NCI-H1105 (cell line): ENCODE measurements at places on chromosomes 6 and 20.
A peak's percentile ranks its signal among the peaks of the same experiment; 100 is the strongest.

DNA sequence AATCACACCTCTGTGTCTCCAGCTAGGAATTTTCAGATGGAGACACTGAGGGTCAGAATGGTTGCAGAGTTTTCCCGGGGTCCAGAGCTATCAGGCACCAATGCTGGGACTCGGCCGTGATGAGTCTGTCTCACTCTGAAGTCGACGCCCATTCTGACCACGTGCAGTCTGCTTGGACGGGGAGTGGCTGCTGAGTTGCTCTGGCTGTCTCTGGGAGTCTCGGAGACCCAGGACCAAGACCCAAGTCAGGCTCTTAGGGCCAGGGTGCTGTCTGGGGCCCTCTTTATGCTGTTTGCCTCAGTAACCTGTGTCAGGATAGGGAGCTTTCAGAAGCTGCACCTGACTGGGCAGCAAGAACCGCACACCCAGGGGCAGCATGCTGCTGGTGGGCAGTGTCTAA is 4.6 kb downstream of the IP6K3 start:
- no peak for DNase-seq

DNA sequence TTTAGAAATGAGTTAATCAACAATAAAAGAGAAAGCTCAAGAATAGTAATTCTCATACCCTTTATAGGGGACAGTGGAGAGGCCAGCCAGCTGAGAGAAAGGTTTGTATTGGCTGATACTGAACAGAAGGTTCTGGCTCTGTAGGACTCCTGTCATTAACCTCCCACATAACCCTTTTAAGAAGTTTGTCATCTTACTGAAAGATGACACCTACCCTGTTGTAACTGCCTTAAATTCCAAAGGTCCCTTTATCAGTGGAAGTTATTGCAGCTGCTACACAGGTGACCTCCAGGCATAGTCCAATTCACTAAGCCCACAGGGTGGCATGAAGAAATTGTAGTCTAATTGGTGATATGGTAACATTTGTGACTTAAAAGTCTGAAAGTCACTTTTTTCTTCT is 790.1 kb downstream of the TENT5A start:
- DNase-seq: no peak

DNA sequence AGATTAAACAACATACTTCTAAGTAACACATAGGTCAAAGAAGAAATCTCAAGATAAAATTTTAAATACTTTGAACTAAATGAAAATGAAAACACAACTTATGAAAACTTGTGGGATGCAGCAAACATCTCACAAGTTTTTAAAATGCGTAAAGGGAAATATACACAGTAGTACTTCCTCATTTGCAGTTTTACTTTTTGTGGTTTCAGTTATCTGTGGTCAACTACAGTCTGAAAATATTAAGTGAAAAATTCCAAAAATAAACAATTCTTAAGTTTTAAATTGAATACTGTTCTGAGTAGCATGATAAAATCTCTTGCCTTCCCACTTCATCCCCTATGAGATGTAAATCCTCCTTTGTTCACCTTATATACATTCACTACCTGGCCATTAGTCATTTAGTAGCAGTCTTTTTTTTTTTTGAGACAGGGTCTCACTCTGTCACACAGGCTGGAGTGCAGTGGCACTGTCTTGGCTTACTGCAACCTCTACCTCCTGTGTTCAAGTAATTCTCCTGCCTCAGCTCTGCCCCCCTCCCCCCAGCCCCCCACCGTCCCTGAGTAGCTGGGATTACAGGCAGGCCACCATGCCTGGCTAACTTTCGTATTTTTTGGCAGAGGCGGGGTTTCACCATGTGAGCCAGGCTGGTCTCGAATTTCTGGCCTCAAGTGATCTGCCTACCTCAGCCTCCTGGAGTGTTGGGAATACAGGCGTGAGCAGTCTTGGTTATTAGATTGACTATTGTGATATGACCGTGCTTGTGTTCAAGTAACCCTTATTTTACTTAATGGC is 154.6 kb upstream of the AHI1 start:
- DNase-seq: no peak

GRCh38 chr6:7471171-7471570 is 70.3 kb upstream of the DSP start:
- no peak for DNase-seq

- DNase-seq: no peak
These were observed 23.5 kb downstream of the UCKL1 start for GRCh38 chr20:63932606-63933160.

GRCh38 chr6:41428336-41428995 is 93.1 kb downstream of the NCR2 start:
- peak; percentile 33 for DNase-seq

DNA sequence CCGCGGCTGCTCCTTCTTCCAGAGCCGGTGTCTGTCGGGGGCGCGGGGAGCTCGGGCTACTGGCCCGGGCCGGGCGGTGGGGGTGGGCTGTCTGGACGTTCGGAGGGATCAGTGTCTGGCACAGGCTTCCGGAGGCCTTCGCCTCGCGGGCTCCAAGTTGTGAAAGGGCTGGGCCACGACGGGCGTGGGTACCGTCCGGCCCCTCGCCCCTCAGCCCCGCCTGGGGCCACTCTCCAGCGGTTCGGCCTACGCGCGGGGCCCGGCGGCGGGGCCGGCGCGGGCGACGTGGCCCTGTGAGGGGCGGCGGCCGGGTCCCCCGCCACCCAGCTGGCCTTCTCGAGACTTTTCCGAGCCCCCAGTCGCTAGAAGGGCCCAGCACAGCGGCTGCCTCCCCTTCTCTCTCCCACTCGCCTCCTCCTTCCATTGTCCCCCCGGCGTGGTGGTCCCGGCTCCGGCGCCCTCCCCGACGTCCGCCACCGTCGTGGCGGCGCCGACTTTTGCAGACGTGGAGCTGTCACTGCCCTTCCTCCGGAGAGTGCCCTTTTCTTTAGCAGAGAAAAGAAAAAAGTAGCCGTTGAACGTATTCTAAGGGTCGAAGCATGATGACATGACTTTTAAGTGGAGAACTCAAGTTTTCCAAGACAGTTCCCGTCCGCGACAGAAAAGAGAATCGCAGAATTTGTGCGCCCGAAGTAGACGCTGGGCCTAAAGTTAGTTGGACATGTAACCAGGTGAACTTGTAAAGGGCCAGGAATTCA is 571 bp downstream of the ITCH start:
- DNase-seq: no peak

DNA sequence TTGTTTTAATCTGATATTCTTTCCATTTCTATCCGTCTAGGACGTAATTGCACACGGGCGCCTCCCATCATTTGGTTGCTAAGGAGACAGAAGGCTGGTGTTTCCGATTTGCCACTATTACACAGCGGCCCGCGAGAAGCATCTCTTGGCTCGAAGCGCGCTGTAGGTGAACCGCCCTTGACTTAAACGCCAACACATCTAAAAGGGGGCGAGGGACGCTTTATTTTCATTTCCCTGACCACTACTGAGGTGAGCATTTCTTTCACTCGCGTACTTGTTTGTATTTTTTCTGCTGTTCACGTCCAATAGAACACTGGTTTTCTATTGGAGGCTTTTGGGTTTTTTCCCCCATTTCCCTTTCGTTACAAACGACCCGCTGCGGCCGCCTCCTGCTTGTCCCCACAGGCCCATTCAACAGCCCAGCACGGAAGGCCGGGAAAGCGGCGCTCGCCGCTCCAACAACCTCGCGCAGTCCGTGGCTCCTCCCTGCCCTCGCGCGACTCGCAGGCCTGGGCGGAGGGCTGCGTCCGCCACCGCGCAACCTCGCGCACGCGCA is 505 bp upstream of the WRNIP1 start:
- peak; percentile 79 for DNase-seq

DNA sequence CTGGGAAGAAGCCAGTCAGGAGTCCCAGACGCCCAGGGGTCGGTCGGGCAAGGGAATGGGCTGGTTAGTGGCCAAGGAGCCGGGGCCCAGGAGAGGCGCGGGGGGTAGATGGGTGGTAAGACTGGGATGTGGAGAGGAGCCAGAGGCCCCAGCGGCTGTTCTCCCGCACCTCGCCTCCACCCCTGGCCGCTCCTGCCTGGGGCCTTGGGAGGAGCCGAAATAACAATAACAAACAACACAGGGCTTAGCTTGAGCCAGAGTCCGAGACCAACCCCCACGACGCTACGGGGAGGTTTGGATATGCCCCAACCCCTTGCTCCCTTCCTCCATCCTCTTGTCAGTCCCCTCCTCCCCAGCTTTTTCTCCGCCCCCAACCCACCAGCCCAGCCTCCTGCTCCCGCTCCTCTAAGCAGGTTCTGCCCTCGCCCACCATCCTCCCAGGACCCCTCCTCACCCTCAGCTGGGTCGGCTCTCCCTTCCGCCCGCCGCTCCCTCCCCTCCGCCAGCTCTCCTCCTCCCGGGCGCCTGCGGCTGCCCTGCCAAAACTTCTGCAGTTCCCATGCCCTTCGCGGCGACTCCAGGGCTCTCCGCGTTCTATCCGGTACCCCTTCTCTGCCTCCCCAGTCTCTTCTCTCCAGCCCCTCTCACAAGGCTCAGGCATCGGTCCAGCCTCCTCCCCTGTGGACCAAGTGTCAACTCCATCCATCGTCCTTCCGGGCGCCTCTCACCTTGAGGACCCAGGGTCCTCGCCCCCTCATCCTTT is 1.1 kb downstream of the RNF39 start:
- DNase-seq: no peak

GRCh38 chr6:20314866-20315845 is 86.5 kb upstream of the E2F3 start:
- DNase-seq: no peak

DNA sequence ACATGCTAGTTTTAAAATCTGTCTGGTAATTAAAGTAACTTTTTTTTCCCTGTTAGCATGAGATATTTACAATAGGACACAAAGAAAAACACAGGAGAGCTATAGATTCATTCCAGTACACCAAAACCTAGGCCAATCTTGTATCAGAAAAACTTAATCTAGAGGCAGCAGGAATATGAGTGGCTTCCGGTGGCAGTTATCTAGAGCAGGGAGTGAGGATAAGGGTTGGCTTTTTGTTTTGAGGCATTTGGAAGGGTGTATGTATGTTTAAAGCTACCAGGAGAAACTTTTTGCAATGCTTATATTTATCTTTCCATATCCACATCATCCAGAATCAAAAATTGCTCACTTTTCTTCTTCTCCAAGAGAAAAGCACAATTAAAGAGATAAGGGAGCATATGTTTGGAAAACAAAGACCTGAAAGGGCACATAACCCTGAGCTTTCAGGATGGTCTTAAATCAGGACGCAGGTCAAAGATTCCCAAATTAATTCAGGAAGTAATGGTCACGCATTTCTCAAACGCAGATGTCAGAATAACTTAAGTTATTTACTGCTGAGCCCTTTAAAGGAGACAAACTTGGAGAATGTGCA is 13.1 kb downstream of the TFAP2A start:
- DNase-seq: no peak

DNA sequence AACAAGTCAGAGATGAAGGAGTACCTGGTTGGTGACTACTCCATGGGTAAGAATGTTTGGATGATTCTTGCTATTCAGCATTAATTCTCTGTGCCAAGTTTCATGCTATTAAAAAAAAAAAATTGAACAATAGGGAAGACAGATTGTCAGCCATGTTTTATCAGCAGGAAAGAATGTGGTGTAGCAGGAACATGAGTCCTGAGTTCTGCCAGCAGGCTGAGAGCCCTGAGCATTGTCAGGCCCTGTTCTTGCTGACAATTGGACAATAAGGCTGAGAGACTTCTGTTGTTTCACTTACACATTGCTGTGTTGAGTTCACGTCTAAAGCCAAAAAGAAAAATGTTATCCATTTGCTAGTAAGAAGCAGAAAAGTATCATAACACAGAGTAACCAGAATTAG is 70.4 kb upstream of the SMIM28 start:
- DNase-seq: no peak

GRCh38 chr6:158205169-158205944 is 37.2 kb downstream of the GTF2H5 start:
- no peak for DNase-seq

DNA sequence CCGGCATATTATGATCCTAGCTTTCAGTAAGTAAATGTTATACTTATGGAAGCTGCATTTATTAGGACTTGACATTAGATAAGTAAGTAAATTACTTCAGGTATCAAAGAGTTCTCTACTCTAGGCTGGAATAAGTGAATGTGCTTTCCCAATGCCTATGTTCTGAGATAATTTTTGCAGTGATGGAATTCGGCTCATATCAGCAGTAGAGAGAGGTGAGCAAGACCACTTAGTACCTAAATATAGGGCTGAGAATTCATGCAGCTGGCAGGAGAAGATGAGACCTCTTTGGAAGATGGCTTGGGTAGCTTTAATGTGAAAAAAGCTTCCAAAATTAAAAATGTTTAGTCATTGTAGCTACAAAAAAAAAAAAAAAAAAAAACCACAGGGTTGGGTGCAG is 13.3 kb upstream of the BEND3 start:
- no peak for DNase-seq

GRCh38 chr6:37633581-37634237 is 64.0 kb downstream of the MDGA1 start:
- no peak for DNase-seq

- no peak for DNase-seq
These were observed 232.8 kb downstream of the UBE3D start for GRCh38 chr6:82832811-82833210.

- no peak for DNase-seq
These were observed 123.0 kb downstream of the MAP3K7 start for GRCh38 chr6:90463874-90464273.

DNA sequence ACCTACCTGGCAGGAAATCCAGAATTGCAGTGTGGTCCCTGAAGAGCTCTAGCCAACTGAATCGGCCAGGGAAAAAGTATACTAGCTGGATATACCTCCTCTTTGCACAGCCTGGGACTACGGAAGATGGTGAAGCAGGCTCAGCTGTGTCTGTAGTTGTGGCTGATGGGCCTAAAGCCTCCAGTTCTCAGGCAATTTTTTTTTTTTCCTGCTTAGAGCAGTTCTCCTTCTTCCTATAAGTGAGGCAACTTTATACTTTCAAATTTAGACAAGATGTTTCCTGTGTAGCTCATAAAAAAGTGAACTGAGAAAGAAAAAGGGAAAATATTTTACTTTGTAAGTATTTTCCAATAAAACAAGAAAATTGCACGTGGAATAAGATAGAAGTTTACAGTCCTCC is 172.9 kb downstream of the CARMIL1 start:
- no peak for DNase-seq

DNA sequence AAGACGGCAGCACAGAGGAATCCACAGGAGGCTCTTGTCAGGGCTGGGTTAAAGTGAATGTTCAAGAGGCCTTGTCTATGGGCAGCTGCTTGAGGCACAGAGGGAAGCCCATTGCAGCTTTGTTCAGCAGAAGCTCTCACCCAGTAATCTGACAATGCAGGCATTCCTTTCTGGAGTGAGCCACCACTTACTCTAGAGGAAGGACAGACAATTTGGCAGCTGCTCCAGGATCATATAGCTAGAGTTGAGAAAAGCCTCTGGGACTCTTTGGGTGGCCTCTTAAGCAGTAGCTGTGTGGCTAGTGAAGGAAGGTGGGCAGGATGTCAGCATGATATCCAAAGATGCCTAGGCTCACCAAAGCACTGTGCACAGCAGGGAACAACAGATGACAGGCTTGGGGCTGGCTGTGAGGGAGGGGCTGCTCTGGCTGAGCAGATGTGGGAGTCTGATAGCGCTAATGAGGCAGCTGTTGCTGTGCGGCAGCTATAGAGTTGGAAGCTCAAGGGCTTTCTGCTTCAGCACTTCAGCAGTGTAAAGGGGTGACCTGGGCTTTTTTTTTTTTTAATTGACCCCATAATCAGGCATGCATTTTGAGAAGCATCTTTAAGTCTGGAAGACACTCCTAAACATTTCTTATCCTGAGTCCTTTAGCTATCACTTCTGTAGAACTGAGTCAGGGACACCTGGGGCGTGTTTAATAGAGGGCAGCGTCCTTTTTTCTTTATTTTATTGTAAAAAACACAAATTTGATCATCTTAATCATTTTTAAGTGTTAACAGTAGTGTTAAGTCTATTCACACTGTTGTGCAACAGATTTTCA is 27.2 kb downstream of the CMTR1 start:
- DNase-seq: peak; percentile 51
